ENCODE measurements at places on chromosomes 6 and 20. TPM values are rescaled to one million over a fixed set of nuclear protein-coding genes. Genes with fewer than 3 reads are reported as not detected.

TGM3 gene
- total RNA-seq: 27.7 TPM

- DNase-seq: no peak
These were observed 126.8 kb downstream of the SNX5 start for GRCh38 chr20:17841751-17842215.

- DNase-seq: no peak
These were observed 426.5 kb upstream of the RNF217 start for GRCh38 chr6:124535746-124536145.

DNA sequence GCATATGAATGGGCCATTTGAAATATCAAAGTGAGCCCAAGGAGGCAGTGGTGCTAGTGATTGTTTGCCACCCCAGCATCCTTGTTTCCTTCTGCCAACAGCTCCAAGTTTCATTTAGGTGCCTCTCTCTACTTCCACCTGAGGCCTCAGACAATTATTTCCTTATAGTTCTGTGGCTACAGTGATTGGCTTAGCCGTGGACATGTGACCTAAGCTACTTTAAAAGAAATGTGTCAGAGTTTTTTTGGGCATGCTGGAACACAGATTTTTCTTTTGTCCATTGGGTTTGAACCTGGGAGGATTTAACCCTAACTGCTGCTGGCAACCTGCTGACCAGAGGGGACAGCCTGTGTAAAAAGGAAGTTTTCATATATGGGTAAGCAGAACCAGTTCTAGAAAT, 319.4 kb downstream of the CD109 start:
- DNase-seq: no peak

GRCh38 chr6:152952866-152953509, 29.9 kb downstream of the FBXO5 start:
- no peak for DNase-seq

- no peak for DNase-seq
These were observed 135.3 kb downstream of the ARID1B start for GRCh38 chr6:156912431-156912830.

DNA sequence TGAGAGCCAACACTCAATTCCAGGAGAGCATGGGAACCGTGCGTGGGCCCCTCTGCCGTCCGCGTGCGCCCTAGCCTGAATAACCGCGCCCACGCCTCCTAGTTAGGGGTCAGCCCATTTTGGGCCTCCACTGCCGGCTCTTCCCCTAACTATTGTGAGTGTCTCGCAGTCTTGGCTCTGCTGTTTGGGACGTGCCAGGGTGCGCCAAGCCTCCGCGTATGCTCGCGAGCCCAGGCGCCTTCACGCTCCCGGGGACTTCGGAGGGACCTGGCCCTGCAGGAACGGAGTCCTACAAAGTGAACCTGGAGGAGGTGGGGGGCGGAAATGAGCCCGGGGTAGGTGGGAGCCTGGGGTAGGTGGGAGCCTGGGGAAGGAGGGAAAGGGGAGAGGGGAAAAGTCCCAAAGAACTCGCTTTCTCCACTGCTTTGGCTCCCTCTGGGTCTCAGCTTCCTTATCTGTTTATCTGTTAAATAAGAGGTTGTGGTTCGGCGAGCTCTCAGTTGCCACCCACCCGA, 873 bp upstream of the GCM2 start:
- DNase-seq: no peak

DNA sequence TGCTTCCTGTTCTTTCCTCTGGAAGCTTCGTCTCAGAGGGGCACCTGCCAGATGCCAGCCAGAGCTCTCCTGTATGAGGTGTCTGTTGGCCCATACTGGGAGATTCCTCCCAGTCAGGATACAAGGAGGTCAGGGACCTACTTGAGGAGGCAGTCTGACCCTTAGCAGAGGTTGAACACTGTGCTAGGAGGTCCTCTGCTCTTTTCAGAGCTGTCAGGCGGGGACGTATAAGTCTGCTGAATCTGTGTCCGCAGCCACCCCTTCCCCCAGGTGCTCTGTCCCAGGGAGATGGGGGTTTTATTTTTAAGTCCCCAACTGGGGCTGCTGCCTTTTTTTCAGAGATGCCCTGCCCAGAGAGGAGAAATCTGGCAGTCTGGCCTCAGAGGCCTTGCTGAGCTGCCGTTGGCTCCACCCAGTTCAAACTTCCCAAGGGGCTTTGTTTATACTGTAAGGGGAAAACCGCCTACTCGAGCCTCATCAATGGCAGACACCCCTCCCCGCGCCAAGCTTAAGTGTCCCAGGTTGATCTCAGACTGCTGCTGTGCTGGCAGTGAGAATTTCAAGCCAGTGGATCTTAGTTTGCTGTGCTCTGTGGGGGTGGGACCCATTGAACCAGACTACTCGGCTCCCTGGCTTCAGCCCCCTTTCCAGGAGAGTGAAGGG, 326.7 kb downstream of the BCKDHB start:
- no peak for DNase-seq

Measured in vagina (tissue), 2 donors.